ENCODE measurements at places on chromosomes 2 and 18.

DNA sequence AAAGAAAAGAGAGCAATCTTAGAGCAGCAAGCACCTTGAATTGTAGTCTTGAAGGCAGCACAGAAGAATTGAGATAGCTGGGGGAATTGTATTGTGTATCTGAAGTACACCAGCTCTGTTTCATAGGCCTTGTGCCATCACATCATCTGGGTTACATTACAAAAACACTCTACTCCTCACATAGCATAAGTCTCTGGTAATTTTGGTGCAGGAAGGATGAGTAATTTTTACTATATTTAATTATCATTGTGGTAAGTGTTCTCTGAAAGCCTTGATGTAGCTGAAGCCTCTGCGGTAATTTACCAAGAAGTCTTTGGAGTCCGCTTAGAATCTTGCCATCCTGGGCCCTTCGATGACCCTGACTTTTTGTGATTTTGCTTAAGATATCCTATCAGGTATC, 291.1 kb downstream of the ARHGAP15 start:
- peaks cover 62% of the 10 kb centered on the region for H3K4me1 ChIP-seq
- H3K4me3 ChIP-seq, result no peak overlapping the region
- H3K27ac ChIP-seq, result no peak overlapping the region
- H3K27me3 ChIP-seq, result no peaks in the 10 kb centered on the region

DNA sequence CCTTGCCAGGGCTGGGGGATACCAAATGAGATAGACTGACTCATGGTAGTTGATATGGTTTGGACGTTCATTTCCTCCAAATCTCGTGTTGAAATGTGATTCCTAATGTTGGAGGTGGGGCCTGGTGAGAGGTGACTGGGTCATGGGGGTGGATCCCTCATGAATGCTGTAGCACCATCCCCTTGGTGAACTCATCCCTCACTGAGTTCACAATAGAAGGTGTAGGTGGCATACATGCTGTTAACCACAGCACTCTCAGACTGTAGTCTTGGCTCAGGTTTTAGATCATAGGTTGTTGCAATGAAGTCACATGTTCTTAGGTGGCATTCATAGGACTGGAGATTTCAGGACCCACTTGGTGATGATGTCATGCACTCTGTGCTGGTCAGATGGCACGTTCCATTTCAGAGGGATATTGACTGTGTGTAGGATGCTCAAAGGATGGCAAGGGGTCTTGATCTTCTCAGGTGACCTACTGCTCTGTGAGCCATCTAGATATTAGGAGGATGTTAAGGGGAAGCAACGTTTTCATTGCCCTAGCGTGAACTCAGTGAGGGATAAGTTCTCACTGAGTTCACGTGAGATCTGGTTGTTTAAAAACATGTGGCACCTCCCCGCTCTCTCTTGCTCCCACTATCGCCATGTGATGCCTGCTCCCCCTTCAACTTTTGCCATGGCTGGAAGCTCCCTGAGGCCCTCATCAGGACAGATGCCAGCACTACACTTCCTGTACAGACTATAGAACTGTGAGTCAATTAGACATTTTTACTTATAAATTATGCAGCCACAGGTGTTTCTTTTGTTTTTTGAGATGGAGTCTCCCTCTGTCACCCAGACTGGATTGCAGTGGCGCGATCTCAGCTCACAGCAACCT, 73.8 kb upstream of the ACAA2 start:
- H3K27ac ChIP-seq, result no peak overlapping the region
- no peaks in the 10 kb centered on the region for H3K4me1 ChIP-seq

DNA sequence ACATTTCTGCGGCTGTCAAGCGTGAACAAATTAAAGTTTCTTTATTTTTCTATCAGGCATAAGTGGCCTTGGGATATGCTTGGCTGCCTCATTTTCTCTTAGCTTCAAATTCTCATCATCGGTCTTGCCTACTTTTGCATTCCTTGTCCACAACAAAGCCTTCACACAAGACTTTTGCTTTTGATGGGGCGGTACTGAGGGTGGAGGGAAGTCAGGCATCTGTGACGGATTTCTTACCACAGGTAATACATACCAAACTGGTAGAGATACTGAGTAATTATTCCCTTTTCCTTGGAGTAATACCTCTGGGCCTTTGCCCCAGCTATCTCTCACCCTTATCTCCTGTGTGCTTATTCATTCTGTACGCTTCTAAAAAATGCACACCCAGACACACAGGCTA, 468.3 kb upstream of the RGPD4 start:
- H3K27ac ChIP-seq, result no peak overlapping the region
- no peak for DNase-seq
- no peaks in the 10 kb centered on the region for H3K27me3 ChIP-seq
- no peak overlapping the region for H3K4me3 ChIP-seq

- H3K36me3 ChIP-seq, result no peaks in the 10 kb centered on the region
- no peak for DNase-seq
- H3K27ac ChIP-seq, result no peak overlapping the region
- H3K4me3 ChIP-seq, result no peak overlapping the region
Measured at GRCh38 chr18:25144820-25145219, 207.1 kb downstream of the ZNF521 start.

GRCh38 chr2:102346381-102347130, 9.0 kb upstream of the IL18R1 start:
- H3K27me3 ChIP-seq, result peaks cover 3% of the 10 kb centered on the region
- DNase-seq, result no peak
- H3K4me3 ChIP-seq, result no peak overlapping the region
- no peak overlapping the region for H3K27ac ChIP-seq
- no peaks in the 10 kb centered on the region for H3K4me1 ChIP-seq

- peaks cover 4% of the 10 kb centered on the region for H3K4me1 ChIP-seq
- H3K36me3 ChIP-seq, result no peaks in the 10 kb centered on the region
- peak overlapping the region; percentile 67 for H3K27ac ChIP-seq
- DNase-seq, result no peak
- H3K4me3 ChIP-seq, result no peak overlapping the region
Measured at GRCh38 chr18:48887294-48887904, 63.4 kb downstream of the SMAD7 start.

- no peak for DNase-seq
- H3K4me1 ChIP-seq, result no peaks in the 10 kb centered on the region
- H3K27ac ChIP-seq, result no peak overlapping the region
- H3K27me3 ChIP-seq, result peaks cover 9% of the 10 kb centered on the region
Measured at GRCh38 chr2:110770959-110771431, 38.6 kb downstream of the ACOXL start.

- DNase-seq, result no peak
- peaks cover 6% of the 10 kb centered on the region for H3K27me3 ChIP-seq
- no peaks in the 10 kb centered on the region for H3K36me3 ChIP-seq
- H3K4me3 ChIP-seq, result no peak overlapping the region
- H3K27ac ChIP-seq, result no peak overlapping the region
- no peaks in the 10 kb centered on the region for H3K4me1 ChIP-seq
Measured at GRCh38 chr2:68987021-68987503, 12.6 kb downstream of the GKN1 start.

DNA sequence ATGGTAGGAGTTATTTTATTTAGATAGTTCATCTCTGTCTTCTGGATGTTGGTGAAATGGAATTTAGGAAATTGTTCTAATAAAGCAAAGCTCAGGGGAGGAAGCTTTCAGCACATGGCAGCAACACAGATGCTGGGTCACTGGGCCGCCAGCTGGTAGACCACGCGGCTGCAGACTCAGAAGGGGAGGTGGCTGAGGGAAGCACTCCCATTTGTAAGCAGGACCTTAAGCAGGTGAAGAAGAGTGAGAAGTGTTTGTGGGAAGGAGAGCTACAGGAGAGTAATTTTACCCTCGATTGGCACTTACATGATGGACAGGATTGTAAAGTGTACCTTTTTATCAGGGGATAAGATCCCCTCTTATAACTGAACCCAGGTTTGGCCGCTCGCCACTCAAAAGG, 24.4 kb downstream of the NMS start:
- H3K27ac ChIP-seq, result no peak overlapping the region
- peaks cover 9% of the 10 kb centered on the region for H3K36me3 ChIP-seq
- DNase-seq, result no peak
- H3K27me3 ChIP-seq, result peaks cover 10% of the 10 kb centered on the region

DNA sequence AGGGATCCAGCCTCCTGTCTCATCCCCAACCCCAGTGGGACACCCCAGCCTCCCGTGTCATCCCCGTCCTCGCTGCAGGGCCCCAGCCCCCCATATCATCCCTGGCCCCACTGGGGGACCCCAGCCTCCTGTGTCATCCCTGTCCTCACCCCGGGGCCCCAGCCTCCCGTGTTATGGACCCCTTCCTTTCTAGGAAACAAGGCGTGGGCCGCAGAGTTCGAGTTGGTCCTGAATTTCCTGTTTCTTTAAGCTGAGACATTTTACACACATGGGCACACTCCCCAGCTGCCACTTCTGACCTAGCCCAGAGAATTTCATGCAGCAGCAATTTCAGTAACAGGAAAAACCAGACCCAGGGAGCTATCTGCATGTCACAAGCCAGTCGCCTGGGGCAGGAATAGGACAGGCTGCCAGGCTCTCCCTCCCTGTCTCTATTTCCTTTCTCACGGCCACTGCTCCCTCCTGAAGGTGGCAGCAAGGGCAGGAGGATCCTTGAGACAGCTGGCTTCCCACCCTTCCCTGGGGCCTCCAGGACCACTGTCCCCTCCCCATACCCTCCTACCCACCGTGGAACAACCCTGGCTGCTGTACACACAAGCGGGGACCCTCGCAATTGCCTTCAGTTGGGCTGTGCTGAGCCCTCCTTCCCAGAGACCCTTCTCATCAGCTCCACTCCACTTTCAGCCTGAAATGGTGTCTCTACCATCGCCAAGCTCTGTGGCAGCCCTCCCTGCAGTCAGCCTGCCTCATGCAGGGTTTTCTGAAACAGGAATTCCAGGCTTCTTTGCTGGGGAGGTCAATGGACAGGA, 141.9 kb upstream of the ID2 start:
- DNase-seq, result no peak
- H3K4me1 ChIP-seq, result peaks cover 38% of the 10 kb centered on the region
- H3K4me3 ChIP-seq, result no peak overlapping the region
- no peaks in the 10 kb centered on the region for H3K36me3 ChIP-seq

- H3K4me1 ChIP-seq, result no peaks in the 10 kb centered on the region
Measured at GRCh38 chr2:240255811-240256703, 115.6 kb upstream of the OTOS start.

- H3K27ac ChIP-seq, result no peak overlapping the region
- H3K36me3 ChIP-seq, result no peaks in the 10 kb centered on the region
- no peaks in the 10 kb centered on the region for H3K4me1 ChIP-seq
- DNase-seq, result no peak
Measured at GRCh38 chr2:118049816-118050140, 35.9 kb upstream of the CCDC93 start.

DNA sequence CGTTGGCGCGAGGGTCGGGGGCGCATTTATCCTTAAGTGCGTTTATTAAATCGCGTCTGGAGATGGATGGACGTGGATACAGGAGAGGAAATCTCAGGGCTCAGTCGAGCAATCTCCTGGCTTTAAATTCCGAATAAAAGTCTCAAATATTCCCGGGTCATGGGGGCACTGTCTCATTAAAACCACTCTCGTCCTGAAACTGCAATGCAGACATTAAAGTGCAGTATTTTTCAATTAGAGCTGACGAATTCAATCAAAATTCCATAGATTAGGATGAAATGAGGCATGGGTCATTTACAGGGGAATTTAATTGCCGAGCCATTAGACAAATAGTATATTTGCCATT, 10.7 kb upstream of the GBX2 start:
- H3K36me3 ChIP-seq, result no peaks in the 10 kb centered on the region
- no peak for DNase-seq
- no peak overlapping the region for H3K27ac ChIP-seq
- H3K27me3 ChIP-seq, result peaks cover 72% of the 10 kb centered on the region
- H3K4me3 ChIP-seq, result no peak overlapping the region

DNA sequence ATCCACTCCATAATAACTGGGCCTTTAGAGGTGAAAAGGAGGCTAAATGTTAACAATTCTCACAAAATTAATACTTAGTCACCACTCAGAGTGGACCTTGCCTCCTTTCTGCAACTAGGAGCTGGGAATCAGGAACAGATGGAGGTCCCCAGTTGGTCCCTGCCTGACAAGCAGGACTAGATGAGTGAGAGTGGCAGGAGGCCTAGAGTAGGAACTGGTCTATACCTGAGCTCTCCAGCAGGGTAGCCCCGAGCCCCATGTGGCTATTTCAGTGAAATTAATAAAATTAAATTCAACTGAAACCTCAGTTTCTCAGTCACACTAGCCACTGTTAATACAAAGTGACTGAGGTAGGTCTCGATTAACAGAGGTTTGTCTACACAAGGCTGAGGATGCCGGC, 150.5 kb downstream of the MYO5B start:
- DNase-seq, result no peak
- H3K36me3 ChIP-seq, result no peaks in the 10 kb centered on the region
- peaks cover 7% of the 10 kb centered on the region for H3K27me3 ChIP-seq
- no peak overlapping the region for H3K4me3 ChIP-seq

DNA sequence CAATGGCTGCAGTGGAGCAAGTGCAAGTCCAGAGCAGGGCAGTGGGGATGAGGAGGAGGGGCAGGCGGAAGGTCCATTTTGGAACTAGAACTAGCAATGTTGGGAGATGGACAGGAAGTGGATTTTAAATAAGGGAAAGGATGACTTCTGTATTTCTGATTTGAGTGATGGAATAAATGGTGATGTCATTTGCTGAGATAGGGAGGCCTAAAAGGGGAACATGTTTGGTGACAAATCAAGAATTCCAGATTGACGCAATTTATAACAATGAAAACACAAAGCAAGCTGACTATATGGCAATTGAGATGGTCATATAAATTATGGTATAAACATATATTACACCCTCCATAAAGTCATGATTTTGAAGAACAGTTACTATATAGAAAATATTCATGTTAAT, 209.3 kb downstream of the SS18 start:
- DNase-seq, result no peak
- no peaks in the 10 kb centered on the region for H3K36me3 ChIP-seq
- no peak overlapping the region for H3K4me3 ChIP-seq

- no peaks in the 10 kb centered on the region for H3K4me1 ChIP-seq
- DNase-seq, result no peak
- no peak overlapping the region for H3K4me3 ChIP-seq
- no peak overlapping the region for H3K27ac ChIP-seq
- H3K27me3 ChIP-seq, result no peaks in the 10 kb centered on the region
Measured at GRCh38 chr18:41721103-41721790, 233.8 kb upstream of the PIK3C3 start.

GRCh38 chr2:79887747-79888374, 375.0 kb downstream of the CTNNA2 start:
- H3K4me3 ChIP-seq, result no peak overlapping the region
- peaks cover 11% of the 10 kb centered on the region for H3K27me3 ChIP-seq
- DNase-seq, result no peak
- no peak overlapping the region for H3K27ac ChIP-seq
- H3K36me3 ChIP-seq, result no peaks in the 10 kb centered on the region

- peaks cover 43% of the 10 kb centered on the region for H3K36me3 ChIP-seq
- no peak overlapping the region for H3K27ac ChIP-seq
- H3K27me3 ChIP-seq, result no peaks in the 10 kb centered on the region
- H3K4me3 ChIP-seq, result no peak overlapping the region
- H3K4me1 ChIP-seq, result peaks cover 16% of the 10 kb centered on the region
- DNase-seq, result no peak
Measured at GRCh38 chr18:79275992-79276391, 119.7 kb upstream of the NFATC1 start.

DNA sequence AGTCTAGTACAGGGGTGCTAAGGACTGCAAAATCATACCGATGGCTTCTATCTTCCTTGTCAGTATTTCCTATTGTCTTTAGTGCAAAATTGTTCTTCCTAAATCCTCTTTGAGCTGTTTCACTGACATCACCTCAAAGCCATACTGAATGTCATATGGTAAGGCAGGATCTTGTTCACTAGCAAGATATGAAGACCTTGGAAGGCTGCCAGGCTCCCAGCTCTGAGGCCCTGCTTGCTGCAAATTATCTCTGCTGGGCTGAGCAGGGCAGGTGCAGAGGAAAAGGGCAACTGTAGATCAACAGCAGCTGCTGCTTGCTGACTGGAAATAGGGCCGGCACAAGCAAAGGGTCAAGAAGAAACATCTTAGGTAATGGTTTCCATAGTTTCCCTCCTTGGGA, 58.2 kb downstream of the PMAIP1 start:
- H3K4me1 ChIP-seq, result no peaks in the 10 kb centered on the region
- no peak for DNase-seq
- no peak overlapping the region for H3K27ac ChIP-seq
- no peak overlapping the region for H3K4me3 ChIP-seq
- no peaks in the 10 kb centered on the region for H3K36me3 ChIP-seq

Measured in naive thymus-derived CD8-positive, alpha-beta T cell (primary cell).